ENCODE measurements at places on chromosomes 4 and X. TPM values are rescaled to one million over a fixed set of nuclear protein-coding genes. Genes with fewer than 3 reads are reported as not detected.
A peak's percentile ranks its signal among the peaks of the same experiment; 100 is the strongest.

DNA sequence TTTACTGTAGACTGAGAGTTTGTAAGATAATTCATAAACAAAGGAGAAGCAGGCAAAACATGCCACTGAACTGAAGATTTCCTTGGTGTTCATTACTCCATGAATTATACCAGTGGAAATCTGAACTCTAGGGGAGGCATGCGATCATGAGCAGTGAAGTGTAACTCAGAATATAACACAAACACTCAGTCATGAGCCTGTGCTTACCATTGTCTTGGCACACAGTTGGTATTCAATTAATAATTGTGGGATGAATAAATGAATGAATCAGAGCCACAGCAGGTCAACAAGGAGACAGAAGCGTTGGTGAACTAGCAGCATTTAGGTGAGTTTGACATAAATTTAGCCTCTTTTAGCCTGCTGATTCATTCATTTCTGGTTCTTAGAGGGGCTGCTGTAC, 263.5 kb upstream of the DKK2 start:
- H3K4me1 ChIP-seq: no peaks in the 10 kb centered on the region
- H3K27ac ChIP-seq: no peak overlapping the region
- DNase-seq: no peak
- no peaks in the 10 kb centered on the region for H3K27me3 ChIP-seq
- H3K4me3 ChIP-seq: no peak overlapping the region

GRCh38 chr4:42541647-42542046, 115.3 kb downstream of the ATP8A1 start:
- H3K4me3 ChIP-seq: no peak overlapping the region
- H3K27ac ChIP-seq: no peak overlapping the region
- DNase-seq: no peak
- H3K36me3 ChIP-seq: no peaks in the 10 kb centered on the region
- H3K27me3 ChIP-seq: no peaks in the 10 kb centered on the region

CENPVL2 gene
- not detected for total RNA-seq

DNA sequence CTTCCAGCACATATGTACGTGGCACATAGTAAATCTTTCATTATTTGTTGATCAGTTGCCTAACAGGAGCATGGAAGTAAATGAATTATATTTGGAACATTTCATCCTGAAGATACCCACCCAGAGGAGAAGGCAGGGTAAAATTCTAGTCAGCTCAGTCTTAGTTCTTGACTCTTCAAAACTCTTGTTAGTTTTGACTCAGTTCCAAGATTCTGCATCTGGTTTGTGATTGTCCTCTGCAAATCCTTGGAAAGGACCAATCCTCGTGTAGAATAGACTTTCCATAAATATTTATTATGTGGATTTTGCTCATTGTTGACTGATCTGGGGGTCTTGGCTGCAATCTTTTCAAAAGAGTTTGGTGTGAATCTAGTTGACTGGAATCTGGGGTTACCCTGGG, 257.5 kb upstream of the FAT1 start:
- H3K27ac ChIP-seq: no peak overlapping the region
- H3K27me3 ChIP-seq: no peaks in the 10 kb centered on the region
- H3K4me3 ChIP-seq: no peak overlapping the region
- no peak for DNase-seq

MAGEA1 gene
- not detected for total RNA-seq

DNA sequence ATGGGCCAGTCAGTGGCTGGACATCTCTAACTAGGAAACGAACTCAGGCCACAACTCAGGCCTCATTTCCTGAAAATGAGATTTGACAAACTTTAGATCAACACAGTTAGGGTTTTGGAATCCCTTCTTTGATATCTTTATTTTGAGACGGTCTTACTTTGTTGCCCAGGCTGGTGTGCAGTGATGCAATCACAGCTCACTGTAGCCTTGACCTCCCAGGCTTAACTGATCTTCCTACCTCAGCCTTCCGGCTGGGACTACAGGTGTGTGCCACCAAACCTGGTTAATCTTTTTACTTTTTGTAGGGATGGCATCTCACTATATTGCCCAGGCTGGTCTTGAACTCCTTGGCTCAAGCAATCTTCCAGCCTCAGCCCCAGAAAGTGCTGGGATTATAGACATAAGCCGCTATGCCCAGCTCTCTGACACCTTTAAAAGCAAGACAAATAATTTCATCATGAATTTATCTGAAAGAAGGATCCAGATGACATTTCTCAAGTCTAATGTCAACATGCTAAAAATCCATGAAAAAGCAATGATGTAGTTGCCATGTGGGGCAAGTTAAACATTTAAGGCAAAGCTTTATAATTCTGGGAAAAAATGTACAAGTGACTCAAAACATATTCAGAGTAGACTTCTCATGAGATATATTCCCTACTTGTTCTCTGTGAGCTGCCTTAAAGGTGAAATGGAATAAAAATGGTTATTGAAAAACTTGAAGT, 89.1 kb upstream of the CBR4 start:
- H3K27ac ChIP-seq: peak overlapping the region; percentile 97
- H3K4me3 ChIP-seq: no peak overlapping the region
- DNase-seq: no peak
- H3K4me1 ChIP-seq: peaks cover 9% of the 10 kb centered on the region

PWWP3B gene
- total RNA-seq: 0.15 TPM

Measured in aorta (tissue), 5 donors.